Stimulated activated CD8-positive, alpha-beta memory T cell treated with anti-CD3 and anti-CD28 coated beads, Interleukin-12 subunit alpha, Interleukin-12 subunit beta, amount 100 ng/mL, for 1 hour (primary cell): ENCODE measurements at places on chromosomes 6 and 20.
A peak's percentile ranks its signal among the peaks of the same experiment; 100 is the strongest.

DNA sequence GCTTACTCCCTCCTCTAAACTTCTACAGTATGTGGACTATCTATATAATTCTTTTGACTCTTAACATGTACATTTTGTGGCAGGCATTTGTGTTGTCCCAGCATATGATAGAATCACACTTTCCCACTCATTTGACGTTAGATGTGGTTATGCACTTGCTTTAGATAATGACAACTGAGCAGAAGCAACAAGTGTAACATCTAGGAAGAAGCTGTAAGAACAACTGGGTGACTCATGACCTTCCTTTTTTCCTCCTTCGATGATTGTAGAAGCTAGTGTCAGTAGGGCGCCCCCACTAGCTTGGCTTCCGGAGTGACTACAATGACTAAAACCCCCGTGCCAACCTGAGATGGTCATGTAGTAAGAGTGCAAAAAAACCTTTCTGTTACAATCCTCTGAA lies 74.6 kb upstream of the CEP85L start:
- DNase-seq = peak; percentile 59

- no peak for DNase-seq
Measured at GRCh38 chr20:46572153-46572552, 21.7 kb upstream of the OCSTAMP start.

DNA sequence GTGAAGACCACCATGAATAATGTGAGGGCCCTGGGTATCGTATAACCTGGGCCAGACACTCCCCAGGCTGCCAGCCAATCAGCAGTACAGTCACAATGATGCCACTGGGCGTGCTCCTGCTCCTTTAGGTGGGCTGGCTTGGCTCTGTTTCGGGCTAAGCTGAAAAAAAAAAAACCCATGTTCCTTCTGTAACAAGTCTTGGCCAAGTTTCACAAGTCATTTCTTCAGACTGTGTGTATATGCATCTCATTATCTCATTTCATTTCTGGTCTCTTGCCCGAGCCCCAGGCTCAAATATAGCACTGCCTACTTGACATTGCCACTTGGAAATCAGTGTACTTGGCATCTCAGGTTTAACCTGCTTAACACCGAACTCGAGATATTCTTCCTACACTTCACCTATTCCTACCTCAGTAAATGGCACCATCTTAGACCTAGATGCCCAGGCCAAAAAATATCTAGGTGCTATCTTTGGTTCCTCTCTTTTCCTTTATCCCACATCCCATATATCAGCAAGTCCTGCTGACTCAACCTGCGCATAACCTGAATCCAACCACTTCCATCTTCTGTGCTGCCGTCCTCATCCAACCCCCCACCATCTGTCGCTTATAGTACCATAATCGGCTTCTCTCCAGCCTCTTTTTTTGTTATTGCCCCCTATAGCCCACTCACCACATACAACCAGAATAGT lies 1.8 kb downstream of the UQCC2 start:
- DNase-seq = no peak

DNA sequence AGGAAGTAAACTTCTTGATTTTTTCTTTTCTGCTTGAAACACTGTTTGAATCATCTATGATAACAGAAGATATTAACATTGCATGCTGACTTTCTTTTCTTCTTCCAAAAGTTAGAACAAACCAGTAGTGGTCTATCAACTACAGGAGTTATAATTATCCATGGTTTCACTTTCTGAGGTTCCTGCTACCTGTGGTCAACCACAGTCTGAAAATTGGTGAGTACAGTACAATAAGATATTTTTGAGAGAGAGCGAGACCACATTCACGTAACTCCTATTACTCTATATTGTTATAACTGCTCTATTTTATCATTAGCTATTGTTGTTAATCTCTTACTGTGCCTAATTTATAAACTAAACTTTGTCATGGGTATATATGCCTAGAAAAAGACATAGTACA lies 86.1 kb downstream of the MAP7 start:
- DNase-seq = no peak

- no peak for DNase-seq
Measured at GRCh38 chr6:150029749-150030148, 4.4 kb upstream of the RAET1L start.

DNA sequence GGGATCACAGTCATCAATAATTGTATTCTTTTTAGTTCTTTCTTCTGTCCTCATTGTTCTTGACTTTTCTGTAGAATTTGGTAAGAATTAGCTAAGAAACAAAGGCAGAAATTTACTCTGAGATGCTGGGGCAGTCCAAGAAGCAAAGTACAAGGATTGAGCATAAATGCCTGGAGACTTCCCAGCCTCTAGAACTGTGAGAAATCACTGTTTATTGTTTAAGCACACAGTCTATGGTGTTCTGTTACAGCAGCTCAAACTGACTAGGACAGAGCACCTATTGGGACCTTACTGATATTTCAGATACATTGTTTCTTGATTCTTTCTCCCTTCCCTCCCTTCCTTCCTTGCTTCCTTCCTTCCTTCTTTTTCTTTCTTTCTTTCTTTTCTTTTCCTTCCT lies 192.7 kb upstream of the SLC35B3 start:
- DNase-seq = no peak

GRCh38 chr20:45867819-45868176 lies 10.4 kb downstream of the ZSWIM3 start:
- DNase-seq = no peak

DNA sequence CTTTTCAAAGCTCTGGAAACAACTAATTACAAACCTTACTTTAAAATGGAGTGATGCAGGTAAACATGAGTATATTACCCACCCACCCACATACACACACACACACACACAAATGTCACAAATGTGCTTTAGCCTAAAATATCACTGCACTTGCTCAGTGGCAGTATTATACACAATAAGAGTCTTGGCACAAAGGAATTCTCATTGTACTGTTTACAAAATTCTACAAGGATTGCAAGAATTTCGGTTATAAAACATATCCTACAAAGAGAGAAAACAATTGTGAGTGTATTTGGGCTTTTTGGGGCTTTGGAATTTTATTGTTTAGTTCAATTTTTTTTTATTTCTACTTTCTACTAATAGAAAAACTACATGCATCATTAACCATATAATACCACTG lies 113.2 kb upstream of the BEND6 start:
- DNase-seq = no peak

- DNase-seq = no peak
Measured at GRCh38 chr6:71088166-71088565, 131.3 kb upstream of the B3GAT2 start.

DNA sequence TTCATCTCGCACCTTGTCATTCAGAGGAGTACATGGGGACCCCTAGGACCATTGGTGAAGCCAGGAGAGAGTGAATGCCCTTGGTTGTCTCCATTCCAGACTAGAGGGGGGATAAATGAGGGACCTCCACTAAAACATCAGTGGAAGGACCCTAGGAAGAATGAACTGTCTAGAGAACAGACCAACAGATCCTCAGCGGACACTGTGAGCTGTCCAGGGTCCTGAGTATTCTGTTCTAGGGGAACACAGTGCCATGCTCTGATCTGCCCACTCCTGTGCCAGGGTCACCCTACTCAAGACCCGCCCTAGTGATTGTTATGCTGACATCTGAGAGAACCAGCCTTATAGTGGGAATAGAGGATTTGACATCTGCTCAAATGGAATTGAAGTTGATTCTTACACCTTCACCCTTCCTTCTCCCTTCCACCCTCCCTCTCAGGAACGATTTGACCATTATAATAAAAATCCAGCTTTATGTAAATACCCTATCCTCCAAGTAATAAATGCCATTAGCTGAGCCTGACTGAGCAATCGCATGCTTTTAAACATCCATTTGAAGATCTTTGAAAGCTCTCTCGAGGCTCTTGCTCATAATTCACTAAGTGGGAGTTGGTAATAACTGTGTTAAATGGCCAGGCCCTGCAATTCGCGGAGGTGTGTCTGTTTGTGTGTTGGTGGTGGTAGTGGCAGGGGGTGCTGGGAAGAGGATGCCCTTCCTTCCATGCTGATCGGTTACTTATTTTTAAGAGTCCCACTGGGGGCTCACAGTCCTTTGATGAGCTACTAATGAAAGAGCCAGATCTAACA lies 43.6 kb upstream of the SLC32A1 start:
- DNase-seq = no peak

- no peak for DNase-seq
Measured at GRCh38 chr6:46476301-46476700, 14.9 kb downstream of the RCAN2 start.

DNA sequence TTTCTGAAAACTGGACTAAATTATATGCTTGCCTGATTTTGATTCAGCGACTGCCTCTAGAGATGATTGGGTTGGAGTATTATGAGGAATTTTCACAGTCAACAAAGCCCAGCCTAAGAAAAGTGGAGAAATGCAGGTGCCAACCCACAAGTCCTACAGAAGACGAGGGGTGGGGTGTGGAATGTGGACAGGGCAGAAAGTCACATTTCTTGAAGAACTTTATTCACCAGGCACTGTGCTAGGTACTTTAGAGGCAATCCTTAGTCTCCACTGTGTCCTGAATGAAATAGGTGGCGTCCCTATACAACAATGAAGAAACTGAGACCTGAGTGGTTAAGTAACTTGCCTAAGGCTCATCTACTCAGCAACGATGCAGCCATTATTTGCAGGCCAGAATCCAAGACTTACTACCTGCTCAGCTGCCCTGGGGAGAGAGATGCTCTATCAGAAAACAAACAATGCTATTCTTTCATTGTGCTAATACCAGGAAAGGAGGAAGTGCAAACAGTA lies 106.3 kb downstream of the RNF144B start:
- DNase-seq = no peak

DNA sequence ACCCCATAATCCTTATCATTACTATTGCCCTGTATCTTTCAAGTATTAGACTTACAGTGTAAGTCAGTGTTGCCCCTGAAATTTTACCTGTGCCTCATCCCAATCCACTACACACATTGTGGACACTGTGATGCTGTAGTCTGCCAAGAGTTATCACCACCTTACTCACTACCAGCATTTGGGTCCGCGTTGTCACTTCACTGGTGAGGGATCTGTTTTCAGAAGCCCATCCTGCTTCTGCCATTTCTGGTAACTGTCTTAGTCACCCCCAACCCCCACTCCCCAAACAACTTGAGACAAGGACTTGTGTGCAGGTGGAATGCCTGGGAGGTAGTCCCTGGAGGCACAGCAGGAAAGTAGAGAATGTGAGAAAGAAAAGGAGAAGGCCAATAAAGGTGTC lies 6.0 kb upstream of the RAB44 start:
- DNase-seq = no peak

- no peak for DNase-seq
Measured at GRCh38 chr20:47328129-47328528, 28.4 kb downstream of the ZMYND8 start.

DNA sequence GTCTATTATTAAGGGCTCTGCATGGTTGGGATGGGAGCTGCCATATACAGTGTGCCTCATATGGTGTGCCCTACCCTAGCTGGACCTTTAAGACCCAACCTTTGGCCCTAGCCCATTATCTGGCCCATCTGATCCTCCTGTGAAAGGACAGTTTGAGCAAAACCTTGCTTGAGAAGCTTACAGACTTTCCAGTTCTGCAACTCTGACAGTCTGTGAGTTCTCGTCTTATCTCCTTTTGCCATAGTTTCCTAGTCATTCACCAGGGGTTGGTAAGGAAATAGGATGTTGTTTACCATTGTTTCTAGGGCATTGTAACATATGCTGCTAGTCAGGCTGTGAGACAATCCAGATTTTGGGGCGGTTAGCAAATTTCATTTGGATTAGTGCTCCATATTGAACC lies 17.2 kb downstream of the CTNNBL1 start:
- DNase-seq = no peak

DNA sequence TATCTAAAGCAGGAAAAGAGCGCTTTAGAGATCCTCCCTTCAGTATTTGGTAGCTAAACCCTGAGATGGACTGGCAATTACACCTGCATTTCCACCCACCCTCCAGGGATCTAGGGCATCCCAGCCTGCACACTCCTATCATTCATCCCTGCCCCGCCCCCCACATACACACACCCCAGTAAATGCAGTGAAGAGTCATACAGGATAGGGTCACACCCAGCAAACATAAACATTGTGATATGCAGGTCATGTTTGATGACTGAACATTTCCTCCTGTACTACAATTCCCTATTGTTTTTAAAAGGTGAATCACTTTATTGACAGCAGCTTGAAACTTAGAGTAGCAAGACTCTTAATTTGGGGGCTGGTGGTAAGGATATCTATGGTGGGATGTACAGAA lies 112.9 kb downstream of the FOXO3 start:
- no peak for DNase-seq

GRCh38 chr6:169474362-169474761 lies 220.7 kb upstream of the THBS2 start:
- no peak for DNase-seq

- peak; percentile 82 for DNase-seq
Measured at GRCh38 chr20:58209652-58210397, 18.6 kb downstream of the ANKRD60 start.

- no peak for DNase-seq
Measured at GRCh38 chr6:141303907-141304306, 828.8 kb upstream of the GJE1 start.

- no peak for DNase-seq
Measured at GRCh38 chr6:56043761-56044160, 168.4 kb upstream of the BMP5 start.

GRCh38 chr6:169677096-169677495 lies 24.7 kb downstream of the WDR27 start:
- no peak for DNase-seq

DNA sequence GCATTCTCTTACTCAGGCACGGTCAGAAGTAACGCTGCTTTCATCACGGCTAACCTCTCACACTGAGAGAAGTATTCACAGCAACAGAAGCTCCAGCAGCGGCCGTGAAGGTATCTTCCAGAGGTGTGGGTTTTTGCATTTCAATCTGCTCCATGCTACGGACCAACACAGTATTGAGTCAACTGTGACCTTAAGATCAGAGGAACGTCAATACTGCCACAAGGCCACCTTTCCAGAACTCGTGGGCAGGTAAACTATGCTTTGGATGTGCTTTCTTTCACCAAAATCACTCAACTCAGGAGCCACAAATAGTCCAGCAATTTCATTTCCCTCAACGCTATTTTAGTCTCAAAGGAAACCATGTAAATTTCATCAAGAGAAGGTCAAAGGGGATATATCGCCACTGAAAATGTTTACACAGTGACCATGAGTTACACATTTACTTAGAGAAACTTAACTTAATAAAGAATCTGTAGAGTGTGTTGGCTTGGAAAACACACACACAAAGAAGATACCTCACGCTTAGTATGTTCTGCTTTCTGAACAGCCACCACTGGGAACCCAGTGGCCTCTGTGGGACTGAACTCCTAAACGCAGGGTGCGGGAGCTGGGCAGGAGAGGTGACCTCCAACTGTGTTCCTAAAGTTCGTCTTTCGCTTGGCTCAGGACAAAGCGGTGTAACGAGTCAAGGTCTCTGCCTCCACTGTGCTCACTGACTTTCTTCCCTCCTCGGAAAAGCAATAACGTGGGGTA lies 27.9 kb downstream of the TXNDC5 start:
- DNase-seq = no peak

DNA sequence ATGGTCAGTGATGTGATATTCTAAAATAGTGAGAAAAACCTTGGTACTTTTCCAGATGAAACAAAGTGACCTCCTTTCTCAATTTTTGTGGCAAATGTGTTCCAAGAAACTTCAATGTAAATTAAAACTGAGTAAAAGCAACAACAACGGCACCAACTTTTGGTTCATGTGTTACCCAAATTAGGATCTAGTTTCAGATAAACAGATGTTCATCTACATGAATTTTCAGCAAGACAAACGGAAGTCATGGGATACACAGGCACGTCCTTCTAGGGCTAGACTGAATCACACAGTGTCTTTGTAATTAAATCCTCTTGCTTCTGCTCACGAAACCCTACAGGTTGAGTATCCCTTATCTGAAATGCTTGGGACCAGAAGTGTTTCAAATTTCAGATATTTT lies 915.2 kb downstream of the TFAP2A start:
- no peak for DNase-seq
